Astrocyte of the hippocampus (primary cell): ENCODE measurements at places on chromosomes 4 and X.
A peak's percentile ranks its signal among the peaks of the same experiment; 100 is the strongest.

DNA sequence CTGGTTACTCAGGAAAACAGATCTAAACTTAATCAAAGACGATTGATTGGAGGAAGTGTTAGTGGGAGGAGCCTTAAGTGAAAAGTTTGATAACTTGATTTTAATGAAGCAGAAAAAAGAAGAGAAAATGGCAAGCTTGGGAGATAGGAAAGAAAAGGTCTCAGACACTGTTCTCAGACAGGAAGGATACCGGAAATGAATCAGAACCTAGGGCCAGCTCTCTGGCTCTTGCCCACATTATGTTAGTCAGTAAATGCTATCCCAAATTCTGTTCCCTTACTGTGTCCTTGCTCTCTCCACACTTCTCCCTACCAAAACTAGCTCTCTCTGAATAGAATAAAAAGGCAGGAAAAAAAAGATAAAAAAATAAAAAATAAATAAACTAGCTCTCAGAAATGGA lies 48.6 kb upstream of the TMEM164 start:
- no peak for DNase-seq

GRCh38 chrX:29690061-29690460 lies 525.3 kb upstream of the MAGEB2 start:
- peak; percentile 21 for DNase-seq

DNA sequence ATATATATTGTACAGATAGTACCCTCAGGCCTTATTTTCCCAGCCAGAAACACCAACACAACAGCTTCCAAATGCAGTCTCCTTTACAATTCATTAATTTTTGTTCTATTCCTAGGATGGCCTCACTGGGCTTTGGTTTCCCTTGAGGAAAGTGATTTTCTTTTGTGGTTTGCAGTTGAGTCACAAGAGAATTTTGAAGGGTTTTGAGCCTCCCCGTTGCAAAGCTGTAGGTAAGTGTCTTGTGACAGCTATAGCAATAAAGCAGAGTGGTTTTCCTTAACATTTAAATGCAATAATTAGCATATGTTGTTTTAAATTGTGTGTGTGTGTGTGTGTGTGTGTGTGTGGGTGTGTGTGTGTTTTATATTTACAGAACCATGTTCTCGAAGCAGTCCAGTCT lies 54.1 kb upstream of the WDR17 start:
- peak; percentile 64 for DNase-seq

DNA sequence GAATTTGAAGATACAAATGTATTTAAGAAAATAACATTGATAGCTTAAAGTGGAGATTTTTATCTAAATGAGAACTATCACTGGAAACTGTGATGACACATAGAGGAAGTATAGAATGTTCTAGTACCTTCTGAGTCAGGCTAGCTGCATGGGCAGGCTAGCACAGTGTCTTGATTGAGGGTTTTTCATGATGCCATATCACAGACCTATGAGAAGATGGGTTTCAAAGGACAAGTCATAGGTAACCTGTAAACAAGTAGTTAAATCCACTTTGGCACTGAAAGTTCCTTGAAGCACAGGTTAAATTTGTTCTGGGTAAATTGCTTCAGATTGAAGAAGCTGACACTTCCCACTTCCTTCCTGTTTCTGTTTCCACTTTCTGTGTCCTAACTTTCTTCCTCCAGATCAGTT lies 48.2 kb upstream of the CDKN2AIP start:
- DNase-seq: no peak

DNA sequence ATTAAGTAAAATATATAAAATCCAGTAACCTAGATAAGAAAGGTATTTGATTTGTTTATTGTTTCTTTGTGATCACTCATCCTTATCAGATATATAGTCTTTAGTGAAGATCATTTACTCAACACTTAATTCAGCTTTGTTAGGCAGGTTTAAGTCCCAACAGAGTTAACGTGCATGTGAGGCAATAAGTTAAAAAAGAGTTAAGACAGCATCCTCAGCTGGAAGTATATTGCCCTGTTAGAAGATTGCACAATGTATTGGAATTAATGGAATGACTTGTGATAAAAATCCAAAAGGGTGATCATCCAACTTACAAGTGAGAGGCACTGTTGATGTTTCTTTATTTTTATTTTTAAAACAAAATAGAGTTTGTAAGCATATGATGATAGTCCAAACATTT lies 1162.1 kb downstream of the RAPGEF2 start:
- no peak for DNase-seq
